Right kidney (tissue), 9 donors: ENCODE measurements at places on chromosomes 7 and 10.

- DNase-seq: no peak
Observed at GRCh38 chr7:837001-837400, 4.7 kb downstream of the SUN1 start.

GRCh38 chr10:15060638-15061037 lies 16.9 kb downstream of the OLAH start:
- DNase-seq: no peak

- DNase-seq: no peak
Observed at GRCh38 chr10:74651565-74651964, 174.8 kb upstream of the KAT6B start.

GRCh38 chr7:132112106-132112505 lies 464.2 kb downstream of the PLXNA4 start:
- DNase-seq: no peak

DNA sequence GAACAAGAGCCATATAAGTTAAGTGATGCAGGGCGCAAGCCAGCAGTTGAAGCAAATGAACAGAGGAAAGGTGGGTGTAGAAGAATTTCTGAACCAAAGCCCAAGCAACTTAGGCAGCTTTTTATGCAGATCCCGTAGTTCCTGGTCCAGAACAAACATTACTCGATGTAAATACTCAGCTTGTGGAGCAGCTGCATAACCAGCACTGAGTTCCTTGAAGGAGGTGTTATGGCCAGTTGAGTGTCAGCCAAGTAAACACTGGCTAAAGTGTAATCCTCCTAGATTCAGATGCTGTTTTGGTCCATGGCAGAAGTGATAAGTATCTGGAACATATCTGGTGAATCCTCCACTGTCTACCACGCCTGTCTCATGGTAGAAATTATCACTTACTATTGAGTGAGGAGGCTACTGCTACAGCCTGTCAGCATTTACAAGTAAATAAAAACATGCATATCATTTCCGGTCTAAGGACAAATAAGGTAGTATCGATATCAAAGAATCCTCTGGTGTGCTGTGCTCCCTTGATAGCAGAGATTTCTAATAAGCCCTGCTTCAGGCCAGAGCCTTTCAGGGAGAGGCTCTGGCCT lies 213.9 kb downstream of the DYNC1I1 start:
- no peak for DNase-seq

- no peak for DNase-seq
Observed at GRCh38 chr10:9605231-9605630, 1412.4 kb upstream of the CELF2 start.

DNA sequence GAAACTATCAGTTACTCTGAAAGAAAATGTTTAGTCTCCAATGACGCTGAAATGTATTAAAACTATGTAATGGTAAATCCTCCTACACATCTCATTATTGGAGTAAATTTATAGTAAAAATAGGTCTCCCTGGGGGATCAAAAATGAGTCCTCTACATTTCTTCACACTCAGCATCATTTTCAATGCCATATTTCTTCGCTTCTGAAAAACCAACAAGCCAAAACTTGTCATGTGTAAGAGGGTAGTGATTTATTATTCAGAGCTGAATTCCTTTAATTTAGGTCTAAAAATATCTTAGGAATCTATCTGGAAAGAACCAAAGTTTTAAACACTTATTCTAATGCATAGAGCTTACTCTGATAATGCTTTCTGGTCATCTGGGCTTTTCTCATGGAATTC lies 3.0 kb downstream of the PDK4 start:
- DNase-seq: no peak

- DNase-seq: no peak
Observed at GRCh38 chr7:27605689-27606269, 56.9 kb downstream of the HIBADH start.

DNA sequence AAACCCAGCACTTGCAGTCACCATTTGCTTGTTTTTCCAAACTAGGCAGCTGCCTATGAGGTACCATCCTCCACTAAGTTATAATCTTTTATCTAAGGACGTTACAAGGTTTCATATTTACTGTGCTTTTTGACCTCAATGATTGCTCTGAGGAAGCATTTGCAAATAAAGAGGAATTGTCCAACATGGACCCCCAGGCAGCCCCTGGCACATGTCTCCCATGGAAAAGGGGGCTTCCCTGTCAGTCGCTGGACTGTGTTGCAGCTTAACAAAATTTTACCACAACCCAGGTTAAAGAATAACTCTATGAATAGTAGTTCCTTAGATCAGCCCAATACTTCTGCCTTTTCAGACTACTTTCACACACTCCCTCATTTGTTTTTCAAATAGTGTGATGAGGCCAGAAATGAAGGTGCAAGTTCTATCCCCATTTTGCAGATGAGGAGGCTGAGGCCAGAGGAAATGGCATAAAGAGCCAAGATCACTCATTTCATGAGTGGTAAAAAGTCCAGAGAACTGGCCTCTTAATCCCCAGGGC lies 52.8 kb upstream of the ZPBP start:
- no peak for DNase-seq

DNA sequence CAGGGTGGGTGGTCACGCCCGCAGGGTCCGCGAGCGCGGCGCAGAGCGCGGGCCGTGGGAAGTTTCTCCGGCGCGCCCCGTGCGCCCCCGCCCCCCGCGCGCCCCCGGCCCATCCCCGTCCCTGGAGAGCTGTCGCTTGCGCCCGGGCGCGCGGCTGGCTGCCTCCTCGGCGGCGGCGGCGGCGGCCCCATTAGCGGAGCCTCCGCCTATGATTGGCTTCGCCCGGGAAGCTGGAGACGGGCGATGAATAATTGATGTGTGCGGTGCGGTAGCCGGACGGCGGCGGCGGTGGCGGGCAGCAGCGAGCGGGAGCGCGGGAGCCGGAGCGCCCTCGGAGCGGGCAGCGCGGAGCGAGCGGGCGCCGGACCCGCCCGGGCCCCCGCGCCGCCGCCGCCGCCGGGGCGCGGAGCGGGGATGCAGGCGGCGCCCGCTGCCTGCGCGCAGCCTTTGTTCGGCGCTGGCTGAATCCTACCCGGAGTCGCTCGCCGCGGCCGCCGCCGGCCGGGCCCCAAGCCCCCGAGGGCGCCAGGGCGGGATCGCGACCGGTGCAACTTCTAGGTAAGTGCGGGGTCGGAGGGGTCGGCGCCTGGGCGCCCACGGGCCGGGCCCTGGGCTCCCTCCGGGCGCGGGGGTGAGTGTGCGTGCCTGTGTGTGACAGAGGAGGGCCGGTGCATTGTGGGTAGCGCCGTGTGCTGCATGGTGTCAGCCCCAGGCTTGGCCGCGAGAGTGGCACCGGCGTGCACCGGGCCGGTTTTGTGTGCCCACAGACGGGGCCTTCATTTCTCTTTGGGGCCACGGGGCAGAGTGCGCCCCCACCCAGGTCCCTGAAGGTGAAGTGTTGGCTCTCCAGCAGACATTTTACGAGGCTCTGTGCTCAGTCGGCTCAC lies 103.8 kb upstream of the PPIF start:
- peak; percentile 88 for DNase-seq

GRCh38 chr7:34453150-34453549 lies 204.9 kb upstream of the NPSR1 start:
- no peak for DNase-seq

- no peak for DNase-seq
Observed at GRCh38 chr7:47968847-47969774, 10.3 kb downstream of the HUS1 start.

DNA sequence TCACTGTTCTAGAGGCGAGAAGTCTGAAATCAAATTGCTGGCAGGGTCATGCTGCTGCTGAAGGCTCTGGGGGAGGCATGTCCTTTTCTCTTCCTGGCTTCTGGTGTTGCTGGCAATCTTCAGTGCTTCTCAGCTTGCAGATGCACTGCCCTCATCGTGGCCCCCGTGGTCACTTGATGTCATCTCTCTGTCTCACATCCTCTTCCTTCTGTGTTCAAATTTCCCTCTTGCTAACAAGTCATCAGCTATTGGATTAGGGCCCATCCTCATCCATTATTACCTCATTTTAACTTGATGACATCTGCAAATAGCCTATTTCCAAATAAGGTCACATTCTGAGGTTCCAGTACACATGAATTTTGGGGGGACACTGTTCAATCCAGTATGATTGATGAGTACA lies 36.6 kb upstream of the SRGN start:
- DNase-seq: no peak

- peak; percentile 53 for DNase-seq
Observed at GRCh38 chr10:92419740-92420545, 129.0 kb downstream of the MARCHF5 start.

DNA sequence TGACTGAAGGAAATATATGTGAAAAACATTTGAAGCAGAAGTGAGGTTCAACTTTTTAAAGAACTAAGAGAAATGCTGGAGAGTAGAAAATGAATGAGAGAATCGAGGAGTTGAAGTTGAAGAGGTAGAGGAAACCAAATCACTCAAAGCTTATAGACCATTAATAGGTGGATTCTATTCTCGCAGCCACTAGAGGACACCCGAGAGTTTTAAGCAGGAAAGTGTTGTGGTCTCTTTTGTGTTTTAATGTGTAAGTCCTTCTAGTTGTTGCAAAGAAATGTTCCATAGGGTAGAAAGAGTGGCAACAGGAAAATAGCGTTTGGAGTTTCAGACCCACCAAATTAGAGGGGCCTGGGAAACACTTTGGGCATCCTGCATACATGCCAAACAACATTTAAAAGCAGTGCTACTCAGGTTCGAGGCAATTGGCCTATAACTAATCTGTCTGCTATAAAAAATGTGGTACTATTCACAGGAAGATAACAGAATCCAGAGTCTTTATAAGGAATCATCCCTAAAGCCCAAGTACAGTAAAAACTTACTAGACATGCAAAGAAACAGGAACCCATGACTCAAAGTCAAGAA lies 75.3 kb upstream of the TAS2R16 start:
- no peak for DNase-seq

DNA sequence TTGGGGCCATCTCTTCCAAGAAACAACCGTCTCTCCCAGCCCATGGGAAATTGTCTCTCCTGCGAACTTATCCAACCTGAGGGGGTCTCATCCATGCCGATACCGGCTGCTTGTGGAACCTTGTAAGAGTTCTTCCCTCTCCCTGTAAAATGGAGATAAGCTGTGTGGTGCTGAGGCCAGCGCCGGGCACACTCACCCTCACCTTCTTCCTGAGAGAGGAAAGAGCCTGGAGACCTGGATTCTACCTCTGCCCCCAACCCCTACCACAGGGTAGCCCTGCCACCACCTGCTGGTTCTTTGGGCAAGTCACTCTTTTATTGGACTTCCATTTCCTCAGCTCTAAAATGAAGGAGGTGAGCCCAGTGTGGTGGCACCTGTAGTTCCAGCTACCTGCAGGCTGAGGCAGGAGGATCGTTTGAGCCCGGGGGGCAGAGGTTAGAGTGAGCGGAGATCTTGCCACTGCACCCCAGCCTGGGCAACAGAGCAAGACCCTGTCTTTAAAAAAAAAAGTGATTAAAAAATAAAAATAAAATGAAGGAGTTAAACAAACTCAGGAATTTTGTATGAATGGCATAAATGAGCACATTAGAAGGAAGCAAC lies 38.4 kb upstream of the PSAP start:
- no peak for DNase-seq

GRCh38 chr7:26267601-26268166 lies 24.0 kb upstream of the SNX10 start:
- no peak for DNase-seq

DNA sequence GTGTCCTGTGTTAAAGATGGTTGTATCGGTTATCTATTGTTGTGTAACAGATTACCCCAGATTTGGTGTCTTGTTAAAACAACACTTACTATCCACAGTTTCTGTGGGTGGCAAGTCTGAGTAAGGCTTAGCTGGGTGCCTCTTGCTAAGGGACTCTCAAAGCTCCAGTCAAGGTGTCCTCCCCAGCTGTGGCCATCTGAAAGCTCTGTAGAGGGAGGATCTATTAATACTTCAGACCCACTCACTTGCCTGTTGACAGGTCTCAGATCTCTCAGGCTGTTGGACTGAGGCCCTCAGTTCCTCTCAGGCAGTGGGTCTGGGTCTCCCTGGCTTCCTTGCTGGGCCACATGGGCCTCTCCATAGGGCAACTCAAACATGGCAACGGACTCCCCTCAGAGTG lies 19.6 kb downstream of the ARID5B start:
- no peak for DNase-seq

GRCh38 chr7:125355899-125356298 lies 426.3 kb upstream of the POT1 start:
- no peak for DNase-seq

DNA sequence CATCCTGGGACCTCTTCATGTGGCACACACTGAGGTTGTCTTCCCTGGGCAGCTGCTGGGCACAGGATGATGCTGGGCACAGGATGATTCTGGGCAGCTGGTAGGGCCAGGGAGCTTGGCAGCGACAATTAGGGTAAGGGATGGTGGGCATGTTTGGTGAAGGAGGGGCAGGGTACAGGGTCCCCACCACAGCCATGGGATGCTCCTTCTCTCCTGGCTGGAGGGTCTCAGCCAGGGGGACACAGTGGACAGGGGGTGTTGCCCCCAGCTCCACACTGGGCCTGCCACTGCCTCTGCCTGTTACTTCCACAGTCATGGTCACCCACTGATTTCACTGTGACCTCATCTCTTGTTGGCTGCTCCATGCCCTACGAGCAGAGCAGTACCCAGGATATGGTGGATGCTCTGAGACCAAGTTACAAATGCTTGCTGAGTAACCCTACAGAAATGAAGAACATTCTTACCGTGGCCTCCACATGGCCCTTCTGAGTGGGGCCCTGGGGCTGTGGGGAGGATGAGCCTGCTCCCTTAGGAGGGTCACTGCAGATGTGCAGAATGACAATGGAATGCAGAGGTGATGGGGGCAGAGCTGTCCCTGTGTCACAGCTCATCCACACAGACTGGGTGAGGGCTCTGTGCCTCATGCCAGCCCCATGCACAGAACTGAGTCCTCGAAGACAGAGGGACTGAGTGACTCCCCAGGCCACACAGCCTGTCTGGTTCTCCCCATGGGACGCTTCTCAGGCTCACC lies 28.4 kb upstream of the RET start:
- DNase-seq: no peak

GRCh38 chr7:123941391-123942180 lies 16.5 kb downstream of the SPAM1 start:
- no peak for DNase-seq

DNA sequence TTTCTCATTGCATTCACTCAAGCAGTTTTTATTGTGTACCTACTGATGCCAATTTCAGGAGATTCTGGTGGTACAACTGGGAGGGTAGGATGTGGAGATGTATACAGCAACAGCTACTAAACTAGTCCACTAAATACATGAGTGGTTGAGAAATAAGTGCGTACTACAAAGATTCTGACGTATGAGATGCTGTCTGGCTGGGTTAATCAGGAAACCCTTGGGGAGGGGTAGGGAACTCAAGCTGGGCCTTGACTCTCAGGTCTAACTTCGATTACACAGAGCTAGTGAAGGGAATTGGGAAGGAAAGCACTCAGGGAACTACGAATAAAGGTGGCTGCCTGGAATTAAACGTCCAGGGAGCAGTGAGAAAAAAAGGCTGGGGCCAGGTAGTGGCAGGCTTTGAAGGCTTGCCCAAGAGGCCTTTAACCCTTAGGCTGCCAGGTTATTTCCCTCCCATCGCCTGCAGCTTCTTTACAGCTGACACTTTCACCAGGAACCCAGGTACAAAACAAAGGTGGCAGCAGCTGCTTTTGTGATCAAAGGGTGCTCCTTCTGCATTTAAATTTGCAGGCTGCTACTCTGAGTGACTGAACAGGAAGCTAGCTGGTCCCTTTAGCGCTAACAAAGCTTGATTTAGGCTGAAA lies 3.2 kb downstream of the MMS19 start:
- DNase-seq: no peak
